ENCODE measurements at places on chromosomes 2 and 18.
A peak's percentile ranks its signal among the peaks of the same experiment; 100 is the strongest.

GRCh38 chr2:42801381-42801780, 9.0 kb upstream of the HAAO start:
- DNase-seq: peak; percentile 47

DNA sequence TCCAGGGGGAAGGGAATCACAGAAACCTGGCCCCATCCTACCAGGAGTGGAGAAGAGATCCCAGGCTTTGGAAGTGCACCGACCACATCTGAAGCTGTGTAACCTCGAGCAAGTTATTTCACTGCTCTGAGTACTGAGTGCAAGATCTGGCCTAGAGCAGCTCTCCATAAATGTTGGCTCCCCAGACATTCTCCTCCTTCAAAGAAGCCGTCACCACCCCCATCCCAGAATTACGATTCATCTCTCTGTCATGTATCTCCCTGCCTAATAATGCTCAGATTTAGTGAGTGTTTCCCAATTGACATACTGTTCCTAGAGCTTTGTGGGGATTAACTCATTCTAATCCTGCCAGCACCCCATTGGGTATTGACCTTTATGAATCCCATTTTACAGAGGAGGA, 51.7 kb downstream of the TNS1 start:
- no peak for DNase-seq

DNA sequence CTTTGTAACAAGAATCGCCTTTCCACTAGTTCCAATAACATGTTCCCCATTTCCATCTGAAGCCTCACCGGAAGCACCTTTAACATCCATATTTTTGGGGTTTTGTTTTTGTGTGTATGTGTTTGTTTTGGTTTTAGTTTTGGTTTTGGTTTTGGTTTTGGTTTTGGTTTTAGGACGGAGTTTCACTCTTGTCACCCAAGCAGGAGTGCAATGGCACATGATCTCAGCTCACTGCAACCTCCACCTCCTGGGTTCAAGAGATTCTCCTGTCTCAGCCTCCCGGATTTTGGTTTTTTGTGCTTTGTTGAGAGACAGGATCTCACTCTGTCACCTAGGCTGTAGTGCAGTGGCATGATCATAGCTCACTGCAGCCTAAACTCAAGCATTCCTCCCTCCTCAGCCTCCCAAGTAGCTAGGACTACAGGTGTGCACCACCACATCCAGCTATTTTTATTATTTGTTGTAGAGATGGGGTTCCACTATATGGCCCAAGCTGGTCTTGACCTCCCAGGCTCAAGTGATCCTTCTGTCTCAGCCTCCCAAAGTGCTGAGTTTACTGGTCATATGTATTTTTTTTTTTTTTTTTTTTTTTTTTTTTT, 36.3 kb downstream of the TGOLN2 start:
- no peak for DNase-seq

DNA sequence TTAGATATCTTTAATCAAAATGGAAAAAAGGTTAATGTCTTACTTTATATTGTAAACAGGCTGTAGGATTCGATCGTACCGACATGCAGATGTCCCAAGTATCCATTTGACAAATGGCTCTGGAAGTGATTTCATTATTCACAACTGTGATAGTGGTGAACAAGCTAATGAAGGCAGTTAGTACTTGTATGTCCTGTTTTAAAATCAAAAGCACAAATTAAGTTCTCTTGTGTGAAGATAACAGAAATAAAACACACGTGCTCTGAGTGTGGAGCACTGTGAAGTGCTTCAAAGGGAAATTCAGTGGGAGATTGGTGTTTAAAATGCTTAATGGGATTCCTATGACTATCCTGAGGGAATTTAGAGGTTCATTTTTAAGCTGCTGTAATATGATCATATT, 8.6 kb upstream of the LRP1B start:
- DNase-seq: no peak

DNA sequence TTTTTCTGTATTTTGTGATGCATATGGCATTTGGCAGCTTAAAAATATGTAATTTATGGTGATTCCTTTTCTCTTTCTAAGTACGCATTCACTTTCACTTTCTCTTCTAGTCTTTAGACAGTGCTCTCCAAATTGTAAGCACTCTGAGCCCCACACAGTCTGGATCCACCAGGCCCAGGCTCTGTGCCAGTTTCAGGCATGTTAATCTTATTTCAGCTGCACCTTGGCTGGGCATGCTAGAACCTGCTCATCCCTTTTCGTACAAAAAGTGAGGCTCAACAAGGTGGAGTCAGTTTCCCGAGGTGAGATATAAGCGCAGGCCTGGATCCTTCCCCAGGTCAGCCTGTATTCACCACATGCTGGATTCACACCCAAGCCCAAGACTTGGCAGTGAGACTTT, 203.9 kb downstream of the MTX2 start:
- DNase-seq: peak; percentile 55

DNA sequence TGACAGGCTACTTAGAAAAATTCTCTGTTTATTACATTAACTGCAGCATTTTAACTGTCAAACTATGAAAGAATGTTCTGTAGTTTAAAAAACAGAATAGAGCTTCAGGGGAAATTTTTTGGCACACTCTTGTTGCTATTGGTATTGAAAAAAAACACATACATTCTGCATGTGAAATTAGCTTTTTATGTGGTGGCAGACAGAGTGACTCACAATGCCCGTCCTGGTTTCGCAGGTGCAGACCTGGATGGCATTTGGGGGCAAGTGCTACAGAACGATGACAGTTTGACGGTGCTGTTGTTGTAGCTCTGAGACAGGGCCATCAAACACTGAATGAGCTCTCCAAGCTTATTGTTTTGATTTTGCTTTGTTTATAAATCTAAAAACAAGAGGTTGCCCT, 105.0 kb upstream of the MAP3K20 start:
- DNase-seq: no peak

GRCh38 chr2:20229322-20230113, 4.6 kb upstream of the SDC1 start:
- no peak for DNase-seq

DNA sequence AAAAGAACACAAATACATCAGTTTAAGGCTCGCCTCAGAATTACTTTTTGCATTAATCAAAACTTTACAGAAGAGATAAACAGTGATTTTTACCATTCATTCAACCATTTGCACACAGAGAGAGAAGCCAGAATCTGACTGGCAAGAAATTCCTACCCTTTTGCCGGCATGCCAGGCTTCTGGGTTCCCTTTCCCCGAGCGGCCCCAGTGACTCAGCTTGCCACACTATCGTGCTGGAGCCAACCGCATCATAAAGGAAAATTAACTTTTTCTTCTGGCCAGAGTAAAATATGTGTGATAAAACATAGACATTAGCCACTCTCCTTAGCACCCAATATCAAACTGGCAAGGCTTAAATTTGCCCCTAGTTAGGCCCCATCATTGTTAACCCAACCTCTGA, 61.8 kb upstream of the IKZF2 start:
- DNase-seq: no peak

DNA sequence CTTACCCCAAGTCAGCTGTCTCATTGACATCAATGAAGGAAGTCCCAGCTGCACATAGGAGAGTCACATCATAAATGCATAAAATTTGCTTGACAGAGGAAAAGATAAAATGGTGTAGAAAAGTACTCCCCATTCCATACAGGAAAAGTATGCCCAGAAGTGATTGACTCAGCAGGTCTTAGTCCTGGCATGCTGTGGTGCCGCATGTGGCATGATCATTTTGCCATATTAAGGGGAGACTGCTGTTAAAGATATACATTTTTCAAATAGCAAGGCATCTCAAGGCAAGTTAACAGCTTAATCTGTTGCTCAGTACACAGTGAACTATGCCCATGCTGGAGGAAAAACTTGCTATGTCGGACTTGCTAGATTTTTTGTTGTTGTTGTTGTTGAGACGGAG, 8.1 kb downstream of the COPS7B start:
- no peak for DNase-seq

DNA sequence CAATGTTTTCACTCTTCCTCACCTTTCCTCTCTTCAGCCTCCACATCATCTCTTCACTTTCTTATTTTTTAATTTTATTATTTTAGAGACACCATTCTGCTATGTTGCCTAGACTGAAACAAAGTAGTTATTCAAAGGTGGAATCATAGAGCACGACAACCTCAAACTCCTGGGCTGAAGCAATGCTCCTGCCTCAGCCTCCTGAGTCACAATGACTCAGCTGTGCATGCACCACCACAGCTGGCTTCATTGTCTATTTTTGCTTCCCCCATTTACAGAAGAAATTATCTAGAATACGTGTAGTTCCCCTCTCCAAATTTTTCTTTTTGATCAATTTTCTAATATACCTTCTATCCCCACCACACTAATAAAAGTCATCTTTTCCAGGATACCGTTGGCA, 911.5 kb upstream of the SOX11 start:
- DNase-seq: peak; percentile 36

DNA sequence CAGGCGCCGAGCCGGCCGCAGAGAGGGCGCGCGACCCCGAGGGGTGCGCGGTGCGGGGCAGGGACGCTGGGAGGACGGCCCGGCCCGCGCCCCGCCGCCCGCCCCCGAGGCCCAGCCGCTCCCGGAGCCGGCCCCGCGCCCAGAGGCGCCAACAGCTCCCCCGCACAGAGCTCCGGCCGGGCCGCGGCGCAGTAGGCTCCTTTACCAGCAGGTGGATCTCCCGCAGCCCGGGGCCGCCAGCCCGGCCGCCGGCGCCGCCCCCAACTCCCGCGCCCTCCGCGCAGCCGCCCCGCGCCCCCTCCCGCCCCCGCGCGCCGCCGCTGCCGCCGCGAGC, 258 bp downstream of the MGAT4A start:
- DNase-seq: peak; percentile 59

- no peak for DNase-seq
Measured at GRCh38 chr2:241611062-241611461, 25.9 kb downstream of the THAP4 start.

- DNase-seq: peak; percentile 45
Measured at GRCh38 chr18:74942319-74942910, 266.5 kb downstream of the PTGR3 start.

GRCh38 chr18:8607776-8608742, 1.2 kb upstream of the RAB12 start:
- DNase-seq: peak; percentile 61

DNA sequence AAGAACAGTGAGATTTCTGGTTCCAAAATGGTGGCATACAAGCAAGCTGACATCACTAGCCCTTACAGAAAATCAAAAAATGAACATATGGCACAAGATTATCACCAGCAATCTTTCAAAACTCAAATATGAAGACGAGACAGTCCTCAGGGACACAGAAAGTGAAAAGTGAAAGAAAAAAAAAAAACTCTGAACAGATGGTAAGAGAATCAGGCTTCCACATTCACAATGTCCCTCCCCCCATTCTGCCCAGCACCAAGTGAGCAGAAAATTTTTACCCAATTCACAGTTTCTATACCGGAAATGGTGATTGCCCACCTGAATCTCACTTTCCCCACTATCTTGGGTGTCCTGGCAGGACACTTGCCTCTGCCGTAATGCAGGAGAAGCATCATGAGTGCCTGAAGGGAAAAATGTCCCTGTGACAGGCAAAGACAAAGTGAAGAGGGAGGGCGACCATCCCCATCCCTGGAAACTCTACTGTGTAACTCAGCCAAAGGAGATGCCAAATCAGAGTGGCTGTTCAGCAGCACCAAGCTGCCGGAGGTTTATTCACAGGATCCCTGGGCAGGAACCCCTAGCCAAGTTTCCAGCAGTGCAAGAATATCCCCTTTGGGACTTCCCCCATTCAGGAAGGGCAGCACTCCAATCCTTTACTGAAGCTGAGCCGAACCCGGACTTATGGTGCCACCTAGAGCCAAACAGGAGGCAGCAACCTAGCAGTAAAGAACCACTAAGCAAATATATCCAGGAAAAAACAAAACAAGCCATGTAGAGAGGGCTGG, 312.2 kb downstream of the LRATD1 start:
- DNase-seq: peak; percentile 54

- DNase-seq: no peak
Measured at GRCh38 chr2:167953776-167954175, 293.6 kb downstream of the STK39 start.

DNA sequence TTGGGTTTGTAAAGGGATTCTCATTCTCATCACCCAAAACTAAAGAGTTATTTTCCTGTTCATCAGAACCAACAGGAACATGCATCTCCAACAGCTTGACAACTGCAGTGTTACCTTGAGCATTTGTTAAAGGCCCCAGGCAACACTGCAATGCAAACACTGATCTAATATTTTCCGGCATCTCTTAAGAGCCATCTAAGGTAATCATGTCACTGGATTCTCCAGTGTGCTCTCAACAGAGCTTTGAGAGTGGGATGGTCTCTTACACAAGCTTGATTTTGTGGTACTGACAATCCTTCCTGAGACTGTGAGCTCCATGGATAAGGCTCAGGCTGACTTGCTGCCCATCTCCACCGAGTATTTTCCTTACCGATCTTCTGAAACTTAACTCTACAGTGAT, 90.5 kb upstream of the ITGB6 start:
- DNase-seq: no peak

DNA sequence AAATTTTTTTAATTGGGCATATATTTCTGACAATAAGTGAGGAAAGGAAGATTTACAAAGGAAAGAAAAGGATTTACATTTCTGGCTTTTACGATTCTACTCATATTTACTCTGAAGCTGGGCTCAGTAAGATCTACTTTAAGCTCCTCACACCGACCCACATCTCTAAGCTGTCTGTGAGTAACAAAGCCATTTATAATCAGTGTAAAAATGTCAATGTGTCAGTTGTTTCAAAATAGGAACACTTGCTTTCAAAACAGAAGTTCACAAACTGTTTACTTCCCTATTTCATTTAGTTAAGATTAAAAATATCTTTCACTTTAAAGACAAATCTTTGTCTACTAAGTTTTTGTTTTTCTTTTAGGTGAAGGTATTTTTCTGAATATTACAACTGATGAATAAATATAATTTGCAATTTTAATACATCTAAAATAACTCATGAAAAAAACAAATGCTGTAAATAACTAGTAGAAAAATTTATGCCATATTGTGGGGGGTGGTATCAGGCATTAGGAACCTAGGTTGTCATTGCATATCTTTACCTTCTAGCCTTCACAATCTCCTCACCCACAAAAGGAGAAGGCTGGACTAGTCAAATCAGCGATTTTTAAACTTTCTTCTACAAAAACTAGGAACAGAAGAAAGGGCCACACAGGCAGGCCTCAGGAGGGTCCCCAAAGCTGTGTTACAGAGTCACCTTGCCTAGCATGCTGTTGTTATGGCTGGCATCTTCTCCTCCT, 64.5 kb downstream of the TMEM131 start:
- no peak for DNase-seq

- no peak for DNase-seq
Measured at GRCh38 chr2:241003830-241004564, 5.6 kb downstream of the SNED1 start.

- DNase-seq: peak; percentile 91
Measured at GRCh38 chr2:234496835-234497593, at the start of gene ARL4C. Gene ARL4C, minus strand, starts transcription at chr2:234497081. Its CDS starts 495 bp downstream, at chr2:234496586.

DNA sequence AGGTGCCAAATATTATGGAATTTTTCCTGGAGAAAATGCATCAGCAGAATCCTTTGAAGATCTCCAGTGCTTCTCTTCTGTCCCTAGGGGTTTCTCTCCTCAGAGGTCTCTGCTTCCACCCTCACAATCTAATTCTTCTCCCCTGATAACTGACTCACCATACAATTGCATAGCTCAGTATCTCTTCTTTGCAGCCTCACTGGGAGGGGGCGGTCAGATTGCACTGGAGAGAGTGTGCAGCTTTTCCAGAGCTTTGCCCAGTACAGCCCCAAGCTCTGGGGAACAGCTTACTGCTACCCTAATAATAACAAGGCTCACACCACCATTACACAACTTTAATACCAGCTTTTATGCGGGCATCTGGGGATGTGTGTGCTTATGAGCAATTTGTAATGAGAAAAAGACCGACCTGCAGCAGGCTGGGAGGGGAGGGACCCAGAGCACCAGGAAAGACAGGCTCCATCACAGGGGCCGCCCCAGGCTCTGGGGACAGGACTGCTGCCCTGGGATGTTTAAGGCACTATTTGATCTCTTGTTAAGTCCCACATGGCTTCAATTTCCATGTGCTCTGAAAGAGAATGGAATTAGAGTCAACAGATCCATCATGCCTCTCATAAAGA, 276.6 kb upstream of the SIX2 start:
- no peak for DNase-seq
